ENCODE measurements at places on chromosomes 16 and 17.

DNA sequence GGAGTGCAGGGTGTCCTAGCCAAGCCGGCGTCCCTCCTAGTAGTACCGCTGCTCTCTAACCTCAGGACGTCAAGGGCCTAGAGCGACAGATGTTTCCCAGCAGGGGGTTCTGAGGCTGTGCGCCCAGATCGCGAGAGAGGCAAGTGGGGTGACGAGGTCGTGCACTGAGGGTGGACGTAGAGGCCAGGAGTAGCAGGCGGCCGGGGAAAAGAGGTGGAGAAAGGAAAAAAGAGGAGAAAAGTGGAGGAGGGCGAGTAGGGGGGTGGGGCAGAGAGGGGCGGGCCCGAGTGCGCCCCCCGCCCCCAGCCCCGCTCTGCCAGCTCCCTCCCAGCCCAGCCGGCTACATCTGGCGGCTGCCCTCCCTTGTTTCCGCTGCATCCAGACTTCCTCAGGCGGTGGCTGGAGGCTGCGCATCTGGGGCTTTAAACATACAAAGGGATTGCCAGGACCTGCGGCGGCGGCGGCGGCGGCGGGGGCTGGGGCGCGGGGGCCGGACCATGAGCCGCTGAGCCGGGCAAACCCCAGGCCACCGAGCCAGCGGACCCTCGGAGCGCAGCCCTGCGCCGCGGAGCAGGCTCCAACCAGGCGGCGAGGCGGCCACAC lies at the start of gene MMP2:
Gene MMP2, plus strand, starts transcription at position 372 of the 603 bp plus-strand sequence. CDS start 282 bp downstream, outside the sequence.
- no peak for DNase-seq

DNA sequence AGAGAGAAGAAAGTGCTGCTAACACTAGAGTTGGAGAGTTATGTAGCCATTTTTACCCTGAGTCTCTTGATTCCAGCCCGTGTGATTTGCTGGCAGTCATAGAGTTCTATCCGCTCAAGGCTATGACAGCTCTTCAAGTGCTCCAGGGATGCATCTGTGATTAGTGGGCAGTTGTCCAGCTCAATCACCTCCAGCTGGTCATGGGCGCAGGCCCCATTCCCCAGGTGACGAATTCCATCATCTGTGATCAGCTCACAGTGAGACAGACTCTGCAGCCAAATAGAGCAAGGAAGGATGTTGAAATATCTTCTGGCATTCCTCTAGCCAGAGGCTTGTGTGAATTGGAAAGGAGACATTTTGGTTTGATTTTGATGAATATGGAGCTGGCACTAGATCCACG lies 38.4 kb upstream of the STAC2 start:
- DNase-seq, result no peak

DNA sequence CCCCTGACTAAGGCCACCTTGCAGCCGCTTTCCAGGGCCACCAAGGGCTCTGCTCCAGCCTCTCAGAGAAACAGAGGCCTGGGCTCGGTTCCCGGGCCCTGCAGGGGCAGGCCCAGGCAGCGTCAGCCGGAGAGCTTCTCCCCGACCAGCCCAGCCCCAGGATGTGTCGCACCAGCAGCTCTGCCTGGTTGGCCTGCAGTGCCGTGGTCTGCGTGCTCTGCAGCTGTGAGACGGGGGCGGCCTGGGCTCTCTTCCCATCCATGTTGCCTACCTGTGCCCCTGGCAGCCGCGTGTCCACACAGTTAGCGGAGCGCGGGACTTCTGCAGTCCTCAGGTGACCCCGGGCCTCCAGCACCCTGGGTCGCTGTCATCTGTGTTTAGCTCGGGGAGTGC lies 4.8 kb downstream of the IGFALS start:
- DNase-seq, result no peak

GRCh38 chr16:3088450-3088849 lies 10.6 kb downstream of the ZSCAN10 start:
- DNase-seq, result no peak

DNA sequence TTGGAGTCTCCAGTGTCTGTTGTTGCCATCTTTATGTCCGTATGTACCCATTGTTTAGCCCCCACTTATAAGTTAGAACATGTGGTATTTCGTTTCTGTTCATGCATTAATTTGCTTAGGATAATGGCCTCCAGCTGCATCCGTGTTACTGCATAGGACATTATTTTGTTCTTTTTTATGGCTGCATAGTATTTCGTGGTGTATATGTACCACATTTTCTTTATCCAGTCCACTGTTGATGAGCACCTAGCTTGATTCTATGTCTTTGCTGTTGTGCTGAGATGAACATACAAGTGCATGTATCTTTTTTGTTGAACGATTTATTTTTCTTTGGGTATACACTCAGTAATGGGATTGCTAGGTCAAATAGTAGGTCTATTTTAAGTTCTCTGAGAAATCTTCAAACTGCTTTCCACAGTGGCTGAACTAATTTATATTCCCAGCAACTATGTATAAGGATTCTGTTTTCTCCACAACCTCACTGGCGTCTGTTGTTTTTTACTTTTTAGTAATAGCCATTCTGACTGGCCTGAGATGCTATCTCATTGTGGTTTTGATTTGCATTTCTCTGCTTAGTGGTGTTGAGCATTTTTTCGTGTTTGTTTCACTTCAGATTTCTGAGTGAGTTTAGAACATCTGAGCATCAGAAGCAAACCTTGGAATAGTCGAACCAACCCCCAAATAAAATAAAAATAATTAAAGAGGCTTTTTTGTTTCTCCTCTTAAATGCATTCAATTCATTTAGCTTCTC lies 304.7 kb downstream of the ZFHX3 start:
- no peak for DNase-seq

GRCh38 chr16:28532940-28533647 lies 5.7 kb downstream of the NUPR1 start:
- no peak for DNase-seq

- DNase-seq, result no peak
Measured at GRCh38 chr17:34308371-34308770, 10.9 kb upstream of the CCL8 start.

- no peak for DNase-seq
Measured at GRCh38 chr16:80191928-80192327, 348.9 kb upstream of the DYNLRB2 start.

DNA sequence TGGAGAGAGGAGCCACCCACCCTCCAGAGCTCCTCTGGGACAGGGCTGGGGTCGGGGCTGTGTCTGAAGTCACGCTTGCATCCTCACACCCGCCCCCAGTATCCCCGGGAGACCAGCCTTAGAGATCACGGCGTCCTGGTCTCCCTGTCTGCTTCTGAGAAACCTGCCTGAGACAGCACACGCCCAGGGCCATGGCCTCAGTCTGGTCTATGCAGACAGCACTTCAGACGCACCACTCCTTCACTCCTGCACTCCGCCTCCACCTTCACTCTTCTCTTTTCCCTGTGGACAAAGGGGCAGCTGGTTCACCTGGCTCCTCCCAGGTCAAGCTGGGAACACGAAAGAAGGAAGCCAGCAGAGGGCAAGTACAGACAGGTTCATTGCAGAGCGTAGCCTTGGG lies 248.0 kb upstream of the GSE1 start:
- DNase-seq, result no peak

DNA sequence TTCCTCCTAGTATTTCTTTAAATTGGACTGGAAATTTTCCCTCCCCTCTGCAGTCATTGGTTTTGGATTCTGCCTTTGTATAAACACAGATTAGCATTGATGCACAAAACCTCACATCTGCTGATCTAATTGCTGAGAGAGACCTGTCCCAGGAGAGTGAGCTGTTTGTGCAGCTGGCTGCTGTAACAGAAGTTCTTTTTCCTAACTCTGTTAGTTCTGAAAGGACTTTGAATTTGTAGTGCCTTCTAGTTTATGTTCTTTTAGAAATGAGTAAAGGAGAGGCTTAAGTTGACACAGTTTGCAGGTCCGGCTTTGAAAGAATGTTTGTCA lies 45.2 kb upstream of the KPNB1 start:
- no peak for DNase-seq

DNA sequence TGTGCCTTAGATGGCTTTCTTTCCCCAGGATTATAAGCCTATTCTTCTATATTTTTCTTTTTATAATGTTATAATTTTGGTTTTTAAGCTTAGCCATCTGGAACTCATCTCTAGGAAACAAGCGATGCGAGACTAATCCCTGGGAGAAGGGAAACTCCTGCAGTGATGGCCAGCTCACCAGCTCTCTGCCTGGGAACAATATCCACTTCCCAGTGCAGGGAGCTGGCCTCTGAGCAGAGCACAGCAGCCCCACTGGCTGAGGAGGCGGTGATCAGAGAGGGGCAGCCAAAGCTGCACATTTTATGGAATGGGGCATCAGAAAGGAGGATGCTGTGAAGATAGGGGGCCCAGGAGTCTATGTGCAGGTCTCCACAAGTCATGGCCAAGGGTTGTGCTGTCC lies 183.3 kb downstream of the LGALS9B start:
- DNase-seq, result no peak

GRCh38 chr16:17318238-17318637 lies 152.5 kb downstream of the XYLT1 start:
- no peak for DNase-seq

GRCh38 chr17:6286233-6286632 lies 148.7 kb downstream of the AIPL1 start:
- DNase-seq, result no peak

GRCh38 chr16:5916711-5917191 lies 819.2 kb upstream of the EEF2KMT start:
- DNase-seq, result no peak

GRCh38 chr17:36512641-36513040 lies 22.0 kb downstream of the MYO19 start:
- no peak for DNase-seq

- DNase-seq, result no peak
Measured at GRCh38 chr16:1514507-1514906, 19.0 kb upstream of the TMEM204 start.

DNA sequence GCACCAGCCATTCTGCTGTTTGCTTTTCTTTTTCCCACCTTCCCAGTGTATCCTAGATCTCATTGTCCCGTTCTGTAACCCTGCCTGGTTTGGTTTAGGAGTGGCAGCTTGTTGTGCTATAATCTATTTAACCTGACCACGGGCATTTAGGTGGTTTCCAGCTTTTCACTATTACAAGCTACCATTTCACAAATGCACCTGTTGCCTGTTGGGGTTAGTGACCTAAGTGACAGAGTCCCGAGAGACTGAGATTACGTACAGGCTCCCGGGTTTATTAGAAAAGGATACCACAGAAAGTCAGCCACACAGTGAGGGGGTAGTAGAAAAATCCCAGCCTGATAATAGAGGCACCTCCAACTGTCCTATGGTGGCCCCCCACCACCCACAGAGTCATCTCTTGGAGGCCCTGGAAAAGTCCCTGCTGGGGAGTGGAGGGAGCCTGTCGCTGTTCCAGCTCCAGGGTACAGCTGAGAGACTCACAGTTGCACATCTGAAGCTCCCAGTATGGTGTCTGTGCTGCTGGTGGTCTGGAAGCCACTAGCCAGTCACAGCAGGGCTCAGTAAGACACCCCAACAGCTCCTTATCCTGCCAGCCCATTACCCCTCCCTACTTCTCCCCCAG lies 21.2 kb downstream of the CLEC16A start:
- DNase-seq, result no peak

- no peak for DNase-seq
Measured at GRCh38 chr16:27177031-27177774, 26.1 kb upstream of the KDM8 start.

DNA sequence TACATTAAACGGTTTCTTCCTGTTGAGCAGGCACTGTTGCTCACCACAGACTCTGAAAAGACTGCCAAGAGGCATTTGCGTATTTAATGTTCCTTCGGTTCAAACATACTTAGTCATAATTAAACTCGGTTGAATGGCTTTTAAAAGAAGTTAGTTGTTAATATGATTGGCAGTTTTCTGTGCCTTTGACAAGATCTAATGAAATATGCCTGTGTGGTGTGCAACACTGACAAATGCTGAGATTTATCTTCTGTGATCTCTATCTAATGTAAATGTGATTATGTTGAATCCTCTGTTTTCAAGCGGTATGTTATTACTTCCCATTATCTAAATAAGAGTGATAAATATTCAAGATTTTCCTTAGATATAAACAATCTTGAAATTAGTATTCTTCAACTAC lies 1046.6 kb downstream of the CDH8 start:
- DNase-seq, result no peak

GRCh38 chr16:49016461-49016860 lies 265.2 kb downstream of the CBLN1 start:
- DNase-seq, result no peak

DNA sequence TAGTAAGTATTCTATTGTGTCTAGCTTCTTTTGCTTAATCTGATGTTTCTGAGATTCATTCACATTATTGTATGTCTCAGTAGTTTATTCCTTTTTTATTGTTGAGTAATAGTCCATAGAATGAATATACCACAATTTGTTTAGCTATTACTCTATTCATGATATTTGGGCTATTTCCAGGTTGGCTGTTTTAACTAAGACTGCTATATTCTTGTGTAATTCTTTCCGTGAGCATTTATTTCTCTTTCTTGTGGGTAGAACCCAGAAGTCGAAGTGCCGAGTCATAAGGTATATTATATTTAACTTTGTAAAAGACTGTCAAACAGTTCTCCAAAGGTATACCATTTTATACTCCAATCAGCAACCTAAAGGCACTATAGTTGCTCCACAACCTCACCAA lies 160.8 kb downstream of the ANKFN1 start:
- no peak for DNase-seq

- DNase-seq, result no peak
Measured at GRCh38 chr17:7922269-7922844, 6.3 kb upstream of the RNF227 start.

DNA sequence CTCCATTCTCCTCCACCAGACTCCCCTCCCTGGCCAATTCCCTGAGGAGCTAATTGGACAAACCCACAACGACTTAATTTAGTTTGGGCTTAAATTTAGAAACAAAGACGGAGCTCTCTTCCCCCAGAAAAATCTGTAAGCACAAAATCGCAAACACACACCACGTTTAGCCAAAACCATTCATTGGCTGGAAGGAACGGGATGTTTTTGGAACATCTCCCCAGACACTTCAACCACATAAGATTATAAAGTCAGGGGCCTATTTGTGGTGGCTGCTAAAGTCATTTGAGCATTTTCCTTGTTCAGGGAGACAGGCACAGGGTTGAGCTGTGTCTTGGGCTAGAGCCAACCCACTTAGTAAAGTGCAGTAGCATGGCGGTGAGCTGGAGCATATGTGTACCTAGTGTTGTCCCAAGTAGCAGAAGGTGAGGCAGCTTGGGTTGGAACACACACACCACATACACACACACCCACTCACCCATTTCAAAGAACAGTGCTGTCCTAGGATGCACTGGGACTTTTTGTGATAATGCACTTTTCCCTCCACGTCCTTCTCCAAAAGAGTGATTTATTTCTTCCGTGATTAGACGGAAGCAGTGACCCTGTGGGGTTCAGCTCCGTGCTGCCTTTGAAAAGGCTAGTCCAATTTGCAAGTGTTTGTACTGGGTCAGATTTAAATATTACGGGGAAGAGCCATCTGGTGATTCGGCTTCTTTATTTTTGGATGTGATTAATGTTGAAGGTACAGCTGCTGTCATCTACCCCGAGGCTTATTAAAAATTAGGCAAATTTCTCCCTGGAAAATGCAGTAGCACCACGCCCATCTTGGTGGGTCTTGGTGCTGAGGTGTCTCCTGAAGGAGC lies 32.2 kb downstream of the ELAC2 start:
- DNase-seq, result no peak

- no peak for DNase-seq
Measured at GRCh38 chr16:66652661-66653360, 43.7 kb downstream of the CMTM4 start.

Measured in activated CD4-positive, alpha-beta T cell treated with anti-CD3 and anti-CD28 coated beads for 1 hour (primary cell).